ENCODE measurements at places on chromosomes 4 and X.
A peak's percentile ranks its signal among the peaks of the same experiment; 100 is the strongest.

DNA sequence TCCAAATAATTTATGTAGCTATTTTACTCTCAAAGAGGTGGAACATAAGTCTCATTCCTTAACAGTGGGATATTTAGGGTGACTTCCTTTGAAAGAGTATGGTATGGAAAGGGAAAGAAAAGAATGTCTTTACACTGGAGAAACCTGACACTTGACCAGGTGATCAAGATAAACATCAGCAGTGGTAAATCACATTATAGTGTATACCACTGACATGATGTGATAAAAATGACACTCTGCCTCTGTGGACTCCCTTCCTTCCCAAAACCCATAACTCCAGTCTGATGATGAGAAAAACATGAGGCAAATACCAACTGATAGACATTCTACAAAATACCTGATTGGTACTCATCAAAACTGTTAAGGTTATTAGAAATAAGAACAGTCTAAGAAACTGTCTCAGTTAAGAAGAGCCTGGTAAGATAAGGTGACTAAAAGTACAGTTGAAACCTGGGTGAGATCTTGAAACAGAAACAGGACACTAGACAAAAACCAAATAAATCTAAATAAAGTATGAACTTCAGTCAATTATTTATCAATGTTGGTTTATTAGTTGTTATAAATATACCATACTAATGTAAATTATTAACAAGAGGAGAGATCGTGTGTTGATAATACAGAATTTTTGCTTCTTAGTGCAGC is 144.2 kb upstream of the PCDH18 start:
- DNase-seq = no peak

DNA sequence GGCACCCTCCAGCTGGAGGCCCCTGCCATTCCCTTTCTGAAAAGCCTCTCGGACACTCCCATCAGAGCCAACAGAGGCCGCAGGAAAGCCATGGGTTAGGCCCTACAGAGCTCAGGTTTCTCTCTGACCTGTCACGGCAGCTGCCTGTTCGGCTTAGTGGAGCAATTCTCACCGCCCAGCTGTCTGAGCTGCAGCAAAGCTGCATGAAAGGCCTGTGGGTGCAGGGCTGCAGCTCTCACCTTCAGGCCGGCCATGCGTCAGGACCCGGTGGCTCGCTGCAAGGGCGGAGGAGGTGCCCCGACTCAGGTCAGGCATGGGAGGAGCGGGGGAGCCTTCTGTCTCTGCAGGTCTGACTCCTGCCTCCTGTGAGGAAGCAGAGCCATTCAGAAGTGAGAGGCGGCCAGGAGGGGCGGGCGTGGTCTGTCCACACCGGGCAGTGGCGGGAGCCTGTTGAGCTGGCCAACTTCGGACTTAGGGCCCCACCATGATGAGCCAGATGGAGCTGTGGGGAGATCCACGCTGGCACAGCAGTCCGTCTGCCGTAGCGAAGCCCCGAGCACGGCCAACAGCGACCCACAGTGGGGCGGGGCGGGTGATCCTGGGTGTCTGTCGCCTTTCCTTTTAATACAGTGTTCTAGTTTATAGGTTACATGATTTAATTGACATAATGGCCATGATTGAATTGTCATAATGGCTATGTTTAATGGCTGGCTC is 23.4 kb downstream of the PDE6B start:
- no peak for DNase-seq

- DNase-seq = no peak
Observed at GRCh38 chr4:86908251-86908657, 16.0 kb upstream of the C4orf36 start.

GRCh38 chr4:149493492-149493891 is 322.2 kb downstream of the IQCM start:
- no peak for DNase-seq

DNA sequence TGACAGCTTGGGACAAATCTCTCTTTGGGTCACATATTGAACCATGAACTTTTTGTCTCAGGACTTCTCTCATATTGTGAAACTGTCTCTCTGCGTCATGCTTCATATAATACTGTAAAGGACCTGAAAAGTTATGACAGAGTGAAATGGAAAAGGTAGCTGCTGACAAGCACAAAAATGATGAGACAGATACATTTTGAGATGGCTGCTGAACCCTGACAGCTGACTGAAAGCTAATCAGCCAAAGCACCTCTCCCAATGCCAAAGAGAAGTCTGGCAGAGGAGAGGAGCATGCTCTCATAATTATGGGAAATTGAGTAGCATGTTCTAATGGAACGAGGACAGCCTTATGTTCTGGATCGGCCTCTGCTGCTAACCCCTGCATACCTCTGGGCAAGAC is 873.4 kb upstream of the ADGRL3 start:
- no peak for DNase-seq

- peak; percentile 1 for DNase-seq
Observed at GRCh38 chrX:21840193-21840545, 752 bp downstream of the MBTPS2 start.

DNA sequence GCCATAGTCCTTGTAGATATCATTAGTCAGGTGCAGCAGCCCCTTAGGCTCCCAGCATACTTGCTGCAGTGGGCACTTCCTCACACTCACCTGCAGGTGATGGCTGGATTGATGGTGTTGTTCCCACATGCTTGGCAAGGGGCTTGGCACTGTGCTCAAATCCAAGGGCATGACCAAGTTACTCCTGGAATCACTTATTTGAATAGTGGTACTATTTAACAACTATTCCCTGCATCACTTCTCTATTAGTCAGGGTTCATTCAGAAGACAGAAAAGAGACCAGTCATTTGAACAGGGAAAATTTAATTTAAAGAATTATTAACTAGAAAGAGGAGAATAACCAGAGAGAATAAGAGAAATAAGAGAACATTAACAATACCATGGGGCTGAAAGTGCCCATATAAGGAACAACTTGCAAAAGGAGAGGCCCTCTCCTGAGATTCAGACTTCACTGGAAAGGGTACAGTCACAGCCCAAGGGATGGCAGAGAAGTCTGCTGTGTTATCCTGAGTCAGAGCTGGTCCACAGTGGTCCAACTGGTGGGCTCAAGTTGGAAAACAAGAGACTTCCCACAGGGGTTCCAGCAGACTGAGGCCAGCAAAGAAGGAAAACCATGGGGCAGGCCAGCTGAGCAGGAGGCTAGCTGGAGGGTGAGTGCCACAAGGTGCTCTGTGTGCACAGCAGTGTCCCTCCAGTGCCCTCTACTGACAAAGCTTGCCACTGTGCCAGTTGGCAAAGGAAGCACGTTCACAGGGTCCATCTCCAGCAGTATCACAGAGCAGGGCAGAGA is 9.8 kb downstream of the SPP1 start:
- DNase-seq = peak; percentile 37

DNA sequence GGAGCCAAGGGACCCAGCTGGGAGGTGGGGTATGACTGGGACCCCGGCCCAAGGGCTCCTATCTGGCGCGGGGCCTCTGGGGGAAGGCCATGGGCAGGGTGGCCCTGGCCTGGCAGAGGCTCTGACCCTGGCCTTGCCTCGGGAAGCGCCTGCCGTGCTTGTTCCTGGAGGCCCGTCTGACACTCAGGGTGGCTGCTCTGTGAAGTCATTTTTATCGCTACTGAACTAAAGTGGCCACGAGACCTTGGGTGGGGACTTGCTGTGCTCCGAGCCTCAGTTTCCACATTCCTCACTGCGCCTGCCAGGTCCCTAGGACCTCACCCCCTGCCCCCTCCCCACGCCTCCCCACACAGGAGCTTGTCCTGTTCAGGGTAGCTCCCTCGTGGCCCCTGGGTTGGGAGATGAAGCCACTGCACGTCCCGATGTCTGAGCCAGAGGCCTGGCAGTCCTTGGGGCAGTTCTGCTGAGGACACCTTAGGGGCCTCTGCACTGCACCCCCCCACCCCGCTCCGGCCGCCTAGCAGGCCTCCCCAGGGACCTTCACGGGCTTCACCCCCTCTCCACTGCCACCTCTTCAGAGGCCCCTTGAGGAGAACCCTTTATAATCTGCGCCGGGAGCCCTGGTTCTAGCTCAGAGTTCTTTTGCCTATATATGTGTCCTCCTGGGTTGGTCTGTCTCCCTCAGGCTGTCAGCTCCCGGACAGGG is 639 bp upstream of the SORCS2 start:
- DNase-seq = no peak

- DNase-seq = no peak
Observed at GRCh38 chr4:36288731-36289426, 7.5 kb downstream of the DTHD1 start.

DNA sequence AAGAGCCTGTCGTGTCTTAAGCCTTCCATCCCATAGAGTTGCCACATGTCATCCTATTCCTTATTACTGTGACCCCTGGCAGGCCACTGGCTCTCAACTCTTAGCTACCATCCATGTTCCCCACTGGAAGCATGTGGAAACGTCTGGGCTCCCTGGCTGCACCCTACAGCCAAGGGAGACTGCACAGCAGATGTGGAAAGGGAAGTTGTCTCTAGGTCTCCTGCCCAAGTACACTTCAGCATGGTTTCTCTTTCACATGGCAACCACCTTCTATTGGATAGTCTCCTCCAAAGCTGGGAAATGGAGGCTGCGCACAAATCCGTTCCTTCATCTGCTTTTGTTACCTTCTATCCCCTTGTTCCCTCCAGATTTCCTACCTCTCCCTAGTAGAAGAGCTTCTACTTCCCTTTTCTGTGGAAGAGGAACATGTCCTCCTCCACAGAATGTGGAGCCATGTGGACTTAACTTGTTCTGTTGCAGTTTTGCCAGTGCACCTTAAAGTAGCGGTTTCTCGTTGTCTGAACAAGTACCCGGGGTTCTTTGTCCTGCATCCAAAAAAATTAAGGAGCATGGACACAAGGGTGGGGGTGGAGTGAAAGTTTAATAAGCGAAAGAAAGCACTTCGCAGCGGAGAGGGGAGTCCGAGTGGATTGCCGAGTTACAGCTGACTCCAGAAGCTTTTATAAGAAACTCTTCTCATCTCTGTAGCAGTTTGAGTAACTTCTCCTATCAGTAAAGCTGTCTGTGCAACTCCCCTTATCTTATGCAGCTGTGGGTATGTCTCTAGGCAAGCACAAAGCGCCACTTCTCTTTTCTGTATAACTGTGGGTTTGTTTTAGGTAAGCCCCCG is 52.5 kb downstream of the HMGB2 start:
- no peak for DNase-seq

GRCh38 chr4:113832803-113833202 is 71.3 kb upstream of the CAMK2D start:
- DNase-seq = no peak

- peak; percentile 52 for DNase-seq
Observed at GRCh38 chrX:45824471-45824870, 623.8 kb upstream of the DIPK2B start.

DNA sequence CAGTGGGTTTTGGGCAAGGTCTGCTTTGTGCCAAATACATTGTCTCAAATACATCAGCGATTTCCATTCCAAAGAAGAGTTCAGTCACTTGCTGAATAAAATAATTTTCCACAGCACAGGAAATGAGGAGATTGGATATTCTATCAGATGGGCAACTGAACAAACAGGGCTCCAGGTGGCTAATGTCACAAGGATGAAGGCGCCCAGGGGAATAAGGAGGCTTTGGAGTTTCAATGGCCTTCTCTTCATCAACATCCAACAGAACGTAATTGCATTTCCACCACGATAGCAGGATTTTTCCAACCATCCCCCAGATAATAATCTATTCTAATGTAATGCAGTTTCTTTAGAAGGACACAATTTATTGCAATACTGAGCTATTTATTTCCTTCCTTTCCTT is 104.7 kb upstream of the KLHL13 start:
- DNase-seq = no peak

DNA sequence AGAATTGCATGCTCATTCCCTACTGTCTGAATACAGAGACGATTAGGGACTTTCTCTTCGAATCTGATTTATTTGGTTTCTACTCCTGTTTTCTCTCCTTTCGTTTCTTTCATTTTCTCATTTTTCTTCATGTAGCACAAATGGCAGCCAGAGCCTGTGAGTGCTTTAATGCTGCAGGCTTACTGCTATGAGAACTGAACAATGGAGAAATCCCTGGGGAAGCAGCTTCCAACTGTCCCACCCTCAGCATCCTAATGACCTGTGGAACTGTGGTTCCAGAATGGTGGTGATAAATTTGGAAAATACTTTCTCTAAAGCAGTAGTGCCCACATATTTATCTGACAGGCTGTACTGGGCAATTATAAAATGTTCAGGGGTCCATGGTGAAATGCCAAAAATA is 930.4 kb downstream of the DMD start:
- no peak for DNase-seq

- no peak for DNase-seq
Observed at GRCh38 chrX:46722742-46723568, 36.0 kb downstream of the SLC9A7 start.

DNA sequence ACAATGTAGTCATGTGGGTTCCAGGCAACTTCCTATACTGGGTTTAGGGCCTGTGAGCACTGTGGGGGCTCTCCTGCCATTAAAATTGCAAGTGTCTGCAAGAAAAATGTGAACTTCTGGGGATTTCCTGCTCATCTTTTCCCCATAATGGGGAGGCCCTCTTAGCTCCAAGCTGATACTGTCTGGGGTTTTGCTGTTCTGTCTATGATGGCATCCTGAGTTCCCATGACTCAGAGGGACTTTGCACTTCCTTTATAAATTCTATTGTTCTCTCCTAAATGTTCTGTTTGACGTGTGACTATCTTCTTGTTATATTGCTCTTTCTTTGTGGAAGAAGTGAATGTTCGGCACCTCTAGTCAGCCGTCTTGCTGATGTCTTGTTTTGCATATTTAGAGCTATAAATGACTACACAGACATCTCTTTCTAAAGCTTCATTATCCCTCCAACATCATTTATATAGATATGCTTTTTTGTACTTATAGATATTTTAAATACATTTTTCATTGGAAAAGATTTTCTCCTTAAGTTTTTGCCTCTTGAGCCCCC is 465.8 kb downstream of the NAF1 start:
- no peak for DNase-seq

DNA sequence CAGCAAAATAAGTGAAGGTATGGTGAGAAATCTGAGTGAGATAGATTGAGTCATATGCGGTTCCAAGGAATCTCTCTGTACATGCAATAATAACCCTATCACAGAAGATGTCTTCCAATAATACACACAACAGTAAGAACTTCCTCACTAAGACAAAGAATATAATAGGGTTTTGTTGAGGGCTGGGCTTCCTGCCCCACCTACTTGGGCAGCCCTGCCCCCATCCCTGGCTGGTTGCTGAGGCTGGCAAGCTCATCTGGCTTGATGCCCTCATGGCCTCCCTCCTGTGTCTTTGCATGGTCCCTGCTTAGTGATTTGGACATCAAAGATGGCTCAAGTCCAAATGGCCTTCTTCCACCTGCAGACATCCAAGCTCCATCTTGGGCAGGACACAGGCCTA is 2.7 kb downstream of the GEMIN8 start:
- DNase-seq = peak; percentile 23

- no peak for DNase-seq
Observed at GRCh38 chr4:24210332-24210902, 320.6 kb upstream of the PPARGC1A start.

GRCh38 chrX:109294097-109294814 is 187.6 kb downstream of the GUCY2F start:
- no peak for DNase-seq

GRCh38 chr4:94015956-94016355 is 187.4 kb downstream of the ATOH1 start:
- no peak for DNase-seq
